ENCODE measurements at places on chromosomes 2 and 18.
A peak's percentile ranks its signal among the peaks of the same experiment; 100 is the strongest.

DNA sequence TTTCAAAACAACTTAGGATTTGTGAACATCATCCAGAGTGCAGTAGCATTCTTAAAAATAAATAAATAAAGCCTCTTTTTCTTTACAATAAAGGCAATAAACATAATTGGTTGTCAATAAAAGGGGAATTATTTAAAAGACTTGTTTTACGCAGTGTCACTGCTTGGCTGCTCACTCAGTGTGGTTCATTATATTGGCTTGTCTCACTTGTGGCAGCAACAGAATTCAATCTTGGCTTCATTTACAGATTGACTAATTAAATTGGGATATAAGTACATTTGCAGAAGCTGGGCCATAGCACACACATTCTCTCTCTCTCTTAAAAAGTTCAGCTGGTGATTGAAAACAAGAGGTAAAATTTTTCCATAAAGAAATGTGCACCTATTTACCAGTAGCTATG lies 1027.6 kb downstream of the LRP1B start:
- DNase-seq, result no peak

DNA sequence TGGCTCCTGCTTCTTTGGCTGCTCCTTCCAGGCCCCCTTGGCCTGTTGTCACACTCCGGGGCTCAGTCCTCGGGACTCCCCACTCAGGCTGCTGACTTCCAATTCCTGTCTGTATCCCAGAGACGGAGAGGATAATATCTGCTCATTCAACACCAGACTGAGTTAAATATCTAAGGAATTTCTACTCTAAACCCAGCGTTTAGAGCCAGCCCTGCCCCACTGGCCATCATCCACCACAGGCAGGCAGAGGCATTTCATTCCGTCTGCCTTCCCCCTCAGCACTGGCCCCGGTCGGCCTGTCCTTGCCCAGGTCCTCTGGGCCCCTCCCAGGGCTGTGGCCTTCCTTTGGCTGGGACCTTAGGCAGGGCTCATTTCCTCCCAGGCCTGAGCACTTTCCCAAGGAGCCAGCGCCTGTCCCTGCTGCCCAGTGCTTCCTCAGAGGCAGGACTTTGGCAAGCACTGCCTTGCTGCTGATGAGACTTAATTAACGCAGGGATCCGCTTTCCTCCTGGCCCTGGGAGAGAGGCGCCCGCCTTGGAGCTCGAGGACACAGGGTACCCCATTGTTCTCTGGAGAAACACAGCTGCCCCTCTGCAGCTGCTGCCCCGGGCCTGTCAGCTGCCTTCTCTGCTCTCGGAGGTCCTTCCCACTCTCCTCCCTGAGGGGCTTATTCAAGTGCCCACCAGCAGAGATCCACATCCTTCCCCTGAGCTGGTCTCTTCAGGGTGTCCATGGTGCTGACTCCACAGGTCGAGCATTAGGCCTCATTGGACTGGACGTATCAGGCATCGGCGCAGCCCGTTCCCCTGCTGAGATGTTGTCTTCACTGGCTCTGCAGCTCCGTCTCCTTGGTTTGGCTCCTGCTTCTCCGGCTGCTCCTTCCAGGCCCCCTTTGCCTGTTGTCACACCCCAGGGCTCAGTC lies 42.8 kb downstream of the ATOH8 start:
- DNase-seq, result no peak

GRCh38 chr2:27074738-27075565 lies 3.5 kb upstream of the EMILIN1 start:
- no peak for DNase-seq

- DNase-seq, result no peak
These were observed 450.3 kb downstream of the FBXO15 start for GRCh38 chr18:73697353-73697752.

- no peak for DNase-seq
These were observed 57.2 kb downstream of the TNP1 start for GRCh38 chr2:216802516-216803215.

GRCh38 chr18:5414546-5414945 lies 119.0 kb upstream of the ZBTB14 start:
- DNase-seq, result no peak

DNA sequence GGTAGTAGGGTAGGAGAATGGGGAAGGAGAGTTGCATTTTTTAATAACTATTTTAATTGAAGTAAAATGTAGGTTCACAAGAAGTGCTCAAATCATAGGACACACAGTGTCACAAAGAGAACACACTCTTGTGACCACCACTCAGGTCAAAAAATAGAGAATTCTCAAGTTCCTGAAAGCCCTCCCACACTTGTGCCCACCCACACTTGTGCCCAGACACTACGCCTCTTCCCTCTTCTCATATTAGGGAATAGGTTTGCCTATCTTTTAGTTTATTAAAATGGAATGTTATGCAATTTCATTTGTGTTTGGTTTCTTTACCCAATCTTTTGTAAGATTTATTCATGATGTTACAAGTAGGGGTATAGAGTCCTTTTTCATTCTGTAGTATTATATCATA lies 67.2 kb downstream of the UGGT1 start:
- DNase-seq, result no peak

- no peak for DNase-seq
These were observed 18.8 kb downstream of the RAB31 start for GRCh38 chr18:9726936-9727335.

- DNase-seq, result no peak
These were observed 192.8 kb upstream of the ZNF521 start for GRCh38 chr18:25544546-25545287.

DNA sequence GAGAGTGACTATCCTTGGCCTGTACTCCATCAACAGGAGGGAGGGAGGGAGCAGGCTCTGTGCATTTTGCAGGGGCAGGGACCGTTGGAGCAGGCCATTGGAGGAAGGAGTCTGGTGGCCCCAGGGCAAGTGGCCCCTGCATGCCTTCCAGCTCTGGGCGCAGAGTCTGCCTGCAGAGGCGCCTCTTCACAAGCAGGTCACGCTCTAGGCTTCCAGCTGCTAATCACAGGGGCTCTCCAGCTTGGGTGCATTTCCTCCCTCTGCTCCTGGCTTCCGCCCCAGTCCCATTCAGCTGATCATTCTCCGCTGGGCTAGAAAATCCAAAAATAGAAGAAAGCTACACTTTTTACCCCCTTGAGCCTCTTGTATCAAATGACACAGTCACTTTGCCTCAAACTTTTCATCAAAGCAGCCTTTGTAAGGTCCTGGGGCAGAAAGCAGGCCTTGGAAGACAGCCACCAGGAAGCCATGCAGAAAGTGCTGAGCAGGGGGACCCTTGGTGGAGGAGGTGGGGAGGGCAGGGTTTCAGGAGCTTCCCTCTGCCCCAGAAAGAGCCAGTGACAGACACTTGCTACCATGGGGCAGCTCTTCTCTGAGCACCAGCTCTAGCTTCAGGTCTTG lies 11.3 kb downstream of the TMEM247 start:
- no peak for DNase-seq

GRCh38 chr2:156727867-156728266 lies 291.7 kb downstream of the GPD2 start:
- DNase-seq, result no peak

GRCh38 chr2:71243634-71244301 lies 16.9 kb upstream of the PAIP2B start:
- DNase-seq, result no peak

GRCh38 chr18:22207021-22207758 lies 37.8 kb downstream of the GATA6 start:
- DNase-seq, result no peak

GRCh38 chr2:32932825-32933755 lies 13.7 kb upstream of the LTBP1 start:
- peak; percentile 36 for DNase-seq

DNA sequence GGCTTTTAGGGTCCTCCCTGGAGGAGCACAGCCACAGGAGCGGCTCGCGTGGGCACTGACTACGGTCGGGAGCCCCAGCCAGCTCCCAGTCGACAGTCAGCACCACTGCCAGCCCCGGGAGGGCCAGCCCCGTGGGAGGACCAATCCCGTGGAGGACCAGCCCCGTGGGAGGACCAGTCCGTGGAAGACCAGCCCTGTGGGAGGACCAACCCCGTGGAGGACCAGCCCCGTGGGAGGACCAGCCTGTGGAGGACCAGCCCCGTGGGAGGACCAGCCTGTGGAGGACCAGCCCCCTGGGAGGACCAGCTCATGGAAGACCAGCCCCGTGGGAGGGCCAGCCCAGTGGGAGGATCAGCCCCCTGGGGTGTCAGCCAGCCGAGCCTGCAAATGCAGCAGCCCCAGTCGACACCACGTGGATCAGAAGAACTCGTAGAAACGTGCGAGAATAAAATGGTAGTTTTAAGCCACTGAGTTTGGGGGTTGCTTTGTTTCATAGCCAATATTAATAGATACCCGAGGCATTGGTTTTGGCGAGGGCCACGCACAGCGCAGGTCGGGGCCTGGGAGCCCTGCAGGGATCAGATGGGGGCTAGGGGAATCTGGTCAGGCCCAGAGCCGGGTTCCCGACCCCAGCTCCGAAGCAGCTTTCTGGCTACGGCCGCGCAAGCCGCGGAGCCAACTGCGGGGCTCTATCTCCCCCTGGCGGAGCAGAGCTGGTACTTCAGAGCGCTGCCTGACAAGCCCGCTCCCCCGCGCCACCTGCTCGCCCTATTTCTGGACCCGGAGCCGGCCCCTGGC lies 73.0 kb downstream of the TEX51 start:
- peak; percentile 54 for DNase-seq

- no peak for DNase-seq
These were observed 87.3 kb upstream of the SPHKAP start for GRCh38 chr2:228268756-228269155.

DNA sequence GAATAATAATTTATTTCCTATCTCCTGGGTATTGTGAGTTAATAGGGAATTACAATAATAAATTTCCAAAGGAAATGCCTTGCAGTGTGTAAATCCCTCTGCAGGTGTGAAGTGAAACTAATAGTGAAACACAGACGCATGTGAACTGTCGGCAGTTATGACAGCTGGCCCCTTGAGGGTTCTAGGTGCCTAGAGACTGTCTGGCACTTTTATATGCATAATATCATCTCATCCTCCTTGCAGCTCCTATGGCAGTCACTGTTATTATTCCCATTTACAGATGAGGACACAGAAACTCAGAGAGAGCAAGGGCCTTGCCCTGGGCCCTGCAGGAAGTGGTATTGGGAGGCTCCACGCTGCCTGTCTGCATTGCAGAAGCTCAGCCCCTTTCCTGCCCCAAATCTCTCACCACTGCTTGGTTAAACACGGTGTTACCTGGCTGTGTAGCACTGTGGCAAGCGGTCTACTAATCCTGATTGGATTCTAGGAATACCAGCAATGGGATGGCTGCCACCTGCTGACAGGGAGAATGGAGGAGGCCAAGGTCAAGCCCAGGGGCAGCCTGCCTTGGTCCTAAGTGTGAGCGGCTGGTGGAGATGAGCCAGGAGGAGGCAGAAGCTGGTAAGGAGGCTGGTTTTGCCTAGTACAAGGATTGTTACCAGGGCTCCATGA lies 32.8 kb upstream of the ACKR3 start:
- no peak for DNase-seq

DNA sequence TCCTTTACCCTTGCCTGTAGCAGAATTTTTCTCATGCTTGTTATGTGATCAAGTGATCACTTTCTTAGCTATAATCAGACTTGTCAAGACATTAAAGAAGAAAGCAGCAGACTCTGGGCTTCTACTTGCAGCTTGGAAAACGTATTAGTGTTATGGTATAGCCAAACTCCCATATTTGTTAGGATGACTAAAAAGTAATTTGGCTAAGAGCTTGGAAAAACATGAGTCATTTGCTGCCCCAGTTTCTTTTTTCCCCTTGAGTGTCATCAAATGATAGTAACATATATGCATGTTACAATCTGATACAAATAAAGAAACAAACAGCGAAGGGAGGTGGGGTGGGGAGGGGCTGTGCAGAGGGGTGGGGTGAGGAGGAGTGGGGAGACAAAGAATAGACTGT lies 155.5 kb downstream of the IKZF2 start:
- peak; percentile 45 for DNase-seq

DNA sequence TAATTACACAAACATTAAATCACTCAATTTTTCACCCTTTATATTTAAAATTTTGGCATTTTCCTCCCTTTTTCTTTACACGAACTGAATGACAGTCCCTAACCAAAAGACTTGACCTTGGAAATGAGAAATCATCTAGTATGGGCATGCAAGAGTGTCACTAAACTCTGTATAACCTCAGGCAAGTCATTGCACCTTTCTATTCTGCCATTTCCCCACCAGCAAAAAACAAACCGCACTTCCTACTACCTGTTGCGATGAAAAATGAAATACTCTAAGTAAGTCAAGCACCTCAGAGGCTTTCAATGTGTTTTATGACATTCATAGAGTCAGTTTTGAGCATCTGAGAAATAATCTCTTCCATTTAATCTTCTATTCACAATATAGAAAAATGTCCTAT lies 44.1 kb downstream of the ANKRD44 start:
- DNase-seq, result no peak

- DNase-seq, result peak; percentile 37
These were observed 943.3 kb upstream of the FANCL start for GRCh38 chr2:59184276-59185020.

DNA sequence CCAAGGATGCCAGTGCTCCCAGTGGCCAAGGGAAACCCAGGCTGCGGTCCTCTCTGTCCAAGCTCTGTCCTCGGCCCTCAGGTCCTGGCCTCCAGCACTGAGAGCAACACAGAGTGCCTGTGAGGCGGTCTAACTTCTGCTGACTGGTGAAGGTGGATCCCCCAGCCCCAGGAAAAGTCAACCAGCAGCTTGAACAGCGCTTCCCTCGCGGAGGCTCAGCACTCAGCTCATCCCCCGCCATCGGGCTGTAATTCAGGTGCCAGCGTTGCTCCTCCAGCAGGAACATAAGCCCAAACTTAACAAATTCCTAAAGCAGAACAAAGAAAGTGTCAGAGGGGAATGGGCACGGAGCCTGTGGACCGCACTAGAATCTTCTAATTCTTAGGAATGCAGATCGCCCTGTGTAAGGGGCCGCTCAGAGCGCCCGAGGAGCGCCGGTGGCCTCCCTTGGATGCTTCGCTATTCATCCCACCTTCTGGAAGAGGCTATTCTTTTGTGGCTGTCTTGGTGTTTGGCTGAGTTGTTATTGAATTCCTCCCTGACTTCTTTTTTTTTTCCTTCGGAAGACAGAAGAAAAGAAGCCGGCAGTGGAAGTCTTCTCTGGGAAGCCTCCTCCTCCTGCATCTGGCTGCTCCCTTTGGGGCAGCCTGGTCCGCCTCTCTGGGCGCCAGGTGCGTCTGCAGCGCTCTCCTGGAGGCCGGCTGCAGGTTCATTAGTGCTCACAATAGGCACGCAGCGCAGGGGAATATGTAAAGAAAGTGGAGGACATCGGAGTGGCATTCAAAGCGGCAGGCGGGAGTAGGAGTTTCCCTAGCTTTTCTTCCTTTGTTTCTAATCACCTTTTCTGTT lies 905.6 kb downstream of the TSN start:
- peak; percentile 11 for DNase-seq

- DNase-seq, result no peak
These were observed 24.7 kb downstream of the RAPH1 start for GRCh38 chr2:203510256-203510940.

- DNase-seq, result no peak
These were observed 1.1 kb downstream of the CDK5R2 start for GRCh38 chr2:218960309-218961165.

GRCh38 chr18:64132871-64133270 lies 16.0 kb downstream of the LINC00305 start:
- DNase-seq, result no peak

DNA sequence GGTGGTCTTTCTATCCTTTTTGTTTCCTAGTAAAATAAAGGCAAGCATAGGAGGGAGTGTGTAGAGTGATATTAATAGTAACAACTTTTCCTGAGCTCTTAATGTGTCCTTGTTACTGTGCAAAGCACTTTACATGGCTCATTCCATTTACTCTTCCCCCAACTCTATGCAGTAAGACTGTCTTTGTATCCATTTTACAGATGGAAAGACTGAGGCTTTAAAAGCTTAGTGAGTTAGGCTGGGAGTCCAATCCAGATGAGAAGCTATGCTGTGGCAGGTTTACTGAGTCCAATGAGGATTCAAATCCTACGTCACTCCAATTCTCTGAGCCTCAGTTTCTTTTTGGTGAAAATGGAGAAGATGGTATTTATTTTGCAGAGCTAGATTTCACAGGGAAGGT lies 77.4 kb downstream of the NRP2 start:
- no peak for DNase-seq

All from epithelial cell of esophagus (primary cell).